ENCODE measurements at places on chromosomes 6 and 20. TPM values are rescaled to one million over a fixed set of nuclear protein-coding genes. Genes with fewer than 3 reads are reported as not detected.

DNA sequence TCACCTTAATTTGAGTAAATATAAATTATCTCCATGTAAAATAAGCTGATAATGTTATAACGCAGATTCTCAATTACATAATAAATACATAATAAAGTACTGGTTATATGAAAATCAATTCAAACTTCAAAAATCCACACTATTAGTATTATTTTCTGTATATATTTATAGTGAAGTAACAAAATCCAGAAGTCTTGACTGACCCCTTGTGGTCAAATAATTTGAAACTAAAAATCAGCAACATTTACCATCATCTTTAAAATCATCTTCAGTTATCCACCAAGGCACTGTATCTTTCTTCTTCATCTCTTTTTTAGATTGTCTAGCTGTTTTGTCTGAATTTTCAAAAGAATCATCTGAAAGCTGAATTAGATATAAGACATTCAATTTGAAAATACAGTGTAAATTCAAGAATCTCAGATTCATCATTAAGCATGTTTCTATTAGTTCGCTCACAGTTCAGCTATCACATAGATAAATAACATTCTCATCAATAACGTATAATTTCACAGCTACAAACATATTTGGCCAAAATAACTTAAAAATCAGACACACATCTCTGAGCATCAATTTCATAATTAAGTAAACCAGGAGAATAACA, 6.5 kb downstream of the CEP162 start:
- H3K36me3 ChIP-seq, result no peaks in the 10 kb centered on the region
- H3K27ac ChIP-seq, result no peak overlapping the region
- H3K4me1 ChIP-seq, result no peaks in the 10 kb centered on the region
- no peak for DNase-seq
- H3K27me3 ChIP-seq, result no peaks in the 10 kb centered on the region
- no peak overlapping the region for H3K4me3 ChIP-seq

DNA sequence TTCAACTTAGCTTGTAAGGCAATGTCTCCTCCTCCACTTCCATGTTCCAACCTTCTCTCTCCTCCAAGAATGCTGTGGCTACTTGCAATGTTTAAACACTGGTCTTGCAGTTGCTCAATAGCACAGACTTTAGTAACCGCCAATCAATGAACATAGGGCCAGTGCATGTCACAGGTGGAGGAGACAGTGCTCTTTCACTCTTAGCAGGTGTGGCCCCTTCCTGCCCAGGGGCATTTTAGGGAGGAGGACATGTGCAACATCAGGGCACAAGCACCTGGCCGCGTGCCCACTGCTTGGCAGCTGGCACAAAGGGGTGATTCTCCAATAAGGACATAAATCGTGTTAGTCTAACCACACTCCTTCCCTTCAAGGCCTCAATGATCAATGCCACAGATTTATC, 41.3 kb downstream of the ADGRF1 start:
- H3K4me1 ChIP-seq, result no peaks in the 10 kb centered on the region
- H3K27me3 ChIP-seq, result no peaks in the 10 kb centered on the region
- no peak overlapping the region for H3K27ac ChIP-seq
- H3K4me3 ChIP-seq, result no peak overlapping the region

DNA sequence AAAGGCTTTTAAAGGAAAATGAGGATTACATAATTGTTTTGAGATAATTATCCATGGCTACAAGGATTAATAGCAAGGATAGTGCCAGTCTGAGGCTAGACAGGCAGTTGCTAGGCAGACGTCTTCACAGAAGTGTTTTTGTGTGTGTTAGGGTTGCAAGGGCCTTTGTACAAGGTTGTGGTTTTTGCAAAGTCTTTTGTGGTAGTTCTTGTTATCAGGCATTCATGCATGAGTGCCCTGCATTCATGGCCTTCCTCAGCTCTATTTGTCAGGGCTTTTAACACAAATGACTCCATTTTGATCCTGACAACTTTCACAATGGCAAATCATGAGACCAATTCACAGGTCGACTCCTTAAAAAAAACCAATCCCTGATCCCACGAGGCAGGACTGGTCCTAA, 68.1 kb upstream of the TXNDC5 start:
- H3K36me3 ChIP-seq, result no peaks in the 10 kb centered on the region
- no peak overlapping the region for H3K27ac ChIP-seq
- H3K4me3 ChIP-seq, result no peak overlapping the region
- no peak for DNase-seq

GRCh38 chr6:105258816-105259215, 79.0 kb upstream of the POPDC3 start:
- no peak overlapping the region for H3K27ac ChIP-seq
- H3K4me1 ChIP-seq, result no peaks in the 10 kb centered on the region
- no peak overlapping the region for H3K4me3 ChIP-seq
- peaks cover 8% of the 10 kb centered on the region for H3K27me3 ChIP-seq

DNA sequence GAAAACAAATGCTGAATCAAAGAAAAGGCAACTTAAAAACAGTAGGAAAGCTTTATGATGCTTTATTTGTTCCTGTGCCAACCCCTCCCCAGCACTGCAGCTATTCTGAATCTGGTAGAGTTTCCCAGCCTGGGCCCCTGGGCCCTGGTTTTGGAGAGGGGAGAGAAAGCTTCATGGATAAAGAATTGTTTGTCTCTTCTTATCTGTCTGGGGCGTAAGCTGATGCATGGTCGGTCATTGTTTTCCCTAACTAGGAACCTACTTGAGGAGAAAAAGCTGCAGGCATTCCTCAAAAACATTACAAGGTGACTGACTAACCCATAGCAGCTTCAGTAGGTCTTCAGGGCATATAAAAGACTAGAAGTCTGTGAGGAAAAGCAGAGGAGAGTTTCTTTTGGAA, 758.1 kb upstream of the EPHA7 start:
- H3K27me3 ChIP-seq, result no peaks in the 10 kb centered on the region
- H3K4me1 ChIP-seq, result no peaks in the 10 kb centered on the region
- H3K36me3 ChIP-seq, result no peaks in the 10 kb centered on the region
- no peak for DNase-seq

- no peaks in the 10 kb centered on the region for H3K36me3 ChIP-seq
- no peaks in the 10 kb centered on the region for H3K4me1 ChIP-seq
- H3K27ac ChIP-seq, result no peak overlapping the region
- H3K4me3 ChIP-seq, result no peak overlapping the region
These were observed 231.5 kb upstream of the ID4 start for GRCh38 chr6:19605624-19606023.

DNA sequence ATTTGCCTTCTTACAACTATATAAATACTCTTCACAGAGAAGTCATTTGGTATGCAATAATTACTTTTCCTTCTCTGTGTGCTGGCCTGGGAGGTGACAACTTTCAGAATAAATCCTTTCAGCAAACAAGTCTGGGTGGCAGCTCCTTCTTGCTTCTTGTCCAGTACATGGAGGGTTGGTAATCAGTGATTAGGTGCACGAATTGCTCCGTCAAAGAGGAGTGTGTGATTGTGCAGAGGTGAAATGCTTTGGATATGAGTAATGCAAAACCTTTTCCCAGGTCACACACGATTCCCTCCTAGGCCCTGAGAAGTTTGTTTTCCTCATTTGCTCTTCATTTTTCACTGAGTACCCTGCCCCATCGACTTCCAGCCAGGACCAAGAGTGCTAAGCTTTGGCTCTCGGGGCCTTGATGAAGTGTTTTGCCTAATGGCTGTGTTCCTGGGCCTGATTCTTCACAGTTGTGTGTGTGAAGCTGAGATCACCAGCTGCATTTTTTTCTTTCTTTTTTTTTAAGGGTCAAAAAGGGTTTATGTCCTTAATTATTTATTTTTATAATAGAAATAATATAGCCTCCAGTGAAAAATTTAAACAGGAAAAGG, 216.5 kb downstream of the ZMYND8 start:
- no peak overlapping the region for H3K27ac ChIP-seq
- no peak overlapping the region for H3K4me3 ChIP-seq
- H3K4me1 ChIP-seq, result no peaks in the 10 kb centered on the region
- H3K36me3 ChIP-seq, result no peaks in the 10 kb centered on the region

DNA sequence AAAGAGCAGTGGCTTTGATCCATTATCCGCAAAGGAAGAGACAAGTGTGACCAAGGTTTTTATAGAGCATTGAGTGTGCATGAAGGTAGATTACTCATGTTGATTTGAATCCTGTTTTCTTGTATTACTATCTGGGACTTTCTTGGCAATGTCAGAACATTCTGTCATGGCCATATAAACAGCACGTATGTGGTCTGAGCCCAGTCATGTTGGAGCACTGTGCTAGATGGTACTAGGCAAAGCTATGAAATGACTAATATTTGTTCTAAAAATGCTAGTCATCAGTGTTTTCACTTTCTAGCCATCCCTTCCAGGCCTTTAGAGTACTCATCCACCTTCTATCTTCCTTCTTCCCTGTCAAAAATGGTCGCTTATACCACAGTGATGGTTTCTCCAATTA, 278.6 kb upstream of the FLRT3 start:
- no peak for DNase-seq
- H3K4me1 ChIP-seq, result no peaks in the 10 kb centered on the region
- no peaks in the 10 kb centered on the region for H3K27me3 ChIP-seq
- no peak overlapping the region for H3K27ac ChIP-seq

DNA sequence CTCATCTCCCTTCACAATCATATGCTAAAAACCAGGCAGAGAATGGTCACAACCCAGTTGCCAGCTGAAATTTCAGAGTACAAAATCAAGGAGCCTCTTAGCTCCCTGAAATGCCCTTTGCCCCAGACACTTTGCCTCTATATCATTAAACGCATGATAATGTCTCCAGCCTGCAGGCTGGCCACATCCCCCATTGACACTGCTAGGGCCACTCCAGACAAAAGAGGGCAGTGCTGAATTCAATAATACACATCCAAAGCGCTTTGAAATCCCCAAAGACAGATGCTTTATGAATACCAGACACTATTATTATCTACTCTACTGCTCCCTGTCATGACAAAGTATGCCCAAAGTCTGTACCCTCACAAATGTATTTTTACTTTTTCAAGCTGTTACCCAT, 348.3 kb upstream of the POU3F2 start:
- H3K27ac ChIP-seq, result no peak overlapping the region
- no peaks in the 10 kb centered on the region for H3K4me1 ChIP-seq
- no peak overlapping the region for H3K4me3 ChIP-seq
- no peaks in the 10 kb centered on the region for H3K36me3 ChIP-seq

- no peaks in the 10 kb centered on the region for H3K4me1 ChIP-seq
- no peak for DNase-seq
- no peaks in the 10 kb centered on the region for H3K36me3 ChIP-seq
- no peak overlapping the region for H3K27ac ChIP-seq
These were observed 5.5 kb downstream of the FOXS1 start for GRCh38 chr20:31839782-31840487.

- H3K36me3 ChIP-seq, result no peaks in the 10 kb centered on the region
- no peaks in the 10 kb centered on the region for H3K27me3 ChIP-seq
- no peak overlapping the region for H3K4me3 ChIP-seq
- H3K27ac ChIP-seq, result no peak overlapping the region
- H3K4me1 ChIP-seq, result no peaks in the 10 kb centered on the region
These were observed 50.6 kb downstream of the FKBP1C start for GRCh38 chr6:63261820-63262219.

DNA sequence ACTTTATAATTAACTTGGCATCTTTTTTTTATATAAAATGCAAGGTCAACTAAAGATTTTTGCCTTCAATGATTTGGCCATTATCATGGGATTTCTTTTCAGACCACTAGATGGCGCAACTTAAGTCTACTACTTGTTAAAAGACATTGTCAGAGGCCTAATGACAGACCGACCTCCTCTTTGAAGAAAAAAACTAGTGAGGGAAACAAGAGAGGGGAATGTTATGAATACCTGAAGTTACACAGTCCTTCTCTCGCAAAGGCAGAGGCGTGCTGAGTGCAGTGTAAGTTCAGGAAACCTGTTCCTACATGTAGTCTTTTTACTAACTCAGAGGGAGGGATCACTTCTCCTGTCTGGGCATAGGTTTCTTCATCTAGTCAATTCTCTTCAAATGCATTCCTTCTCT, 9.3 kb downstream of the TRAPPC3L start:
- no peaks in the 10 kb centered on the region for H3K4me1 ChIP-seq
- H3K36me3 ChIP-seq, result no peaks in the 10 kb centered on the region
- H3K27ac ChIP-seq, result no peak overlapping the region

- no peaks in the 10 kb centered on the region for H3K27me3 ChIP-seq
- no peak overlapping the region for H3K4me3 ChIP-seq
- DNase-seq, result no peak
- no peak overlapping the region for H3K27ac ChIP-seq
These were observed 6.6 kb downstream of the ZNF335 start for GRCh38 chr20:45965169-45966002.

DNA sequence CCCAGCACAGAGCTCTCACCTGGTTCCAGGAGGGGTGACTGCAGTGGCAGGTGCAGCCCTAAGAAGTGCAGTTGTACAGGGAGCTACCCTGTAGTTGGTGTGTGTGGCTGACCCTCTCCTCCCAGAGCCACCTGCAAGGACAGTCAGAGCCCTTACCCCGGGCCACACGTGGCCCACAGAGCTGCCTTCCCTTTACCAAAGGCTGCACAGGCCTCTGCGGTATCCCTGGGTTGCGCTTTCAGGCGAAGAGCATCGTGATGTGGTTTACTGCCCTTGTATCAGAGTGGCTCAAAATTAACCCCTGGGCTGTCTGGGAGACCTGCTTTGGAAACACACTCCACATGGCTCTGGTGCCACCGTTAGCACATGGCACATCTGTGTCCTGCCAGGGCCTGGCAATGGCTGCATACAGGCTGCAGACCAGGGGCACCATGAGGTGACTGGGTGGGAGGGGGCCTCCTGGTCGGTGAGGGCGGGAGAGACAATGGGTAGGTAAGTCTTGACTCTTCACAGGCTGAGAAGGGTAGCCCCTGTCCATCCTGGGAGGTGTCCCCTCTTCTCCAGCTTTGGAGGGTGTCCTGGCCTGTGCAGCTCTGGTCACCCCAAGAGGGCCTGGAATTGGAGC, 81.5 kb downstream of the CDH4 start:
- H3K36me3 ChIP-seq, result no peaks in the 10 kb centered on the region
- H3K4me1 ChIP-seq, result no peaks in the 10 kb centered on the region
- no peak for DNase-seq
- no peak overlapping the region for H3K4me3 ChIP-seq

DNA sequence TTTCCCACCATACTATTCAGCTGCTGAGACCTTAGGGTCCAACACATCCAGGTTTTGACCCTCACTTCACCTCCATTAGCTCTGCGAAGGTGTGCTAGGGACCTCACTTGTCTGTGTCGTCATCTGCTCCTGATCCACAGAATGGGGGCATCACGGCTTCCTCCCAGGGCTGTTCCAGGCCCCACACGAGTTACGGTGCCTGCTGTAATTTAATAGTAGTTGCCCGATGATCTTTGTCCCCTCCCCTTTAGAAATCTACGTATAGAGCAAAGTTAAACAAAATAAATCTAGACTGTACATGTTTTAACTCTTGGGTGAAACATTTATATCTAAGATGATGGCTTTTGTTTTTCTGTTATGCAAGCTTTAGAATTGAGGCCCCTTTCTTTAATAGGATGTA, 49.1 kb upstream of the NAA20 start:
- no peaks in the 10 kb centered on the region for H3K27me3 ChIP-seq
- H3K4me3 ChIP-seq, result no peak overlapping the region
- peaks cover 17% of the 10 kb centered on the region for H3K4me1 ChIP-seq
- DNase-seq, result no peak
- H3K27ac ChIP-seq, result no peak overlapping the region
- no peaks in the 10 kb centered on the region for H3K36me3 ChIP-seq

Gene DLL1
- total RNA-seq, result 8.6 TPM

Gene NKX2-4
- total RNA-seq, result not detected

Gene C6orf132
- total RNA-seq, result not detected

Gene MATN4
- total RNA-seq, result not detected

Gene XKR7
- not detected for total RNA-seq

Gene HLA-DQA2
- total RNA-seq, result 1.1 TPM

Gene TNF
- 13.8 TPM for total RNA-seq

Gene CFB
- total RNA-seq, result not detected

Measured in T-cell (primary cell).